ENCODE measurements at places on chromosomes 1 and 21. TPM values are rescaled to one million over a fixed set of nuclear protein-coding genes. Genes with fewer than 3 reads are reported as not detected.

Gene TEDDM1
- total RNA-seq, result not detected

Gene PLA2G2F
- not detected for total RNA-seq

Gene DNAH14
- total RNA-seq, result 6.5 TPM

Gene UMODL1
- not detected for total RNA-seq

Gene GUCA2B
- total RNA-seq, result 35.5 TPM

Gene OR2L8
- total RNA-seq, result not detected

Gene FAM131C
- not detected for total RNA-seq

Gene UTP25
- 14.9 TPM for total RNA-seq

DNA sequence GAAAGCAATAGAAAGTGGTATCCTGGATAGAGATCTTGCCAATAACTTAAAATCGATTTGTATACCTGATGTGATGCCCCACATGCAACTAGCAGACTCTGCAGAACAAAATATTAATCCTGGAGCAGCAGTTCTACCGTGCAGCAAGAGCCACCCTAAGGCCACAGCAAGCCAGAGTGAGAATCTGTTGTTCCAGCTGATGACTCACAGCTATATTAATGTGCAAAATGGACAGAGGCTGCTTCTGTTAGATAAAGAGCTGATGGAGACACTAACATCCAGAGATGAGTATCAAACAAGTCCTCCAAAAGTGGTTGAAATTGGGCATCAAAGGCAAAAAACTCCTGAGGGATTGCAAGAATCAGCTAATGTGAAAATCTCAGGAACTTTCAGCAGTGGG is 127.8 kb downstream of the MACF1 start:
- H3K27ac ChIP-seq, result no peak overlapping the region
- H3K36me3 ChIP-seq, result peaks cover 48% of the 10 kb centered on the region
- no peak overlapping the region for H3K4me3 ChIP-seq
- DNase-seq, result no peak
- H3K4me1 ChIP-seq, result no peaks in the 10 kb centered on the region

GRCh38 chr1:46490406-46490655 is 695 bp downstream of the DMBX1 start:
- H3K27me3 ChIP-seq, result peaks cover 62% of the 10 kb centered on the region
- no peaks in the 10 kb centered on the region for H3K4me1 ChIP-seq
- H3K4me3 ChIP-seq, result no peak overlapping the region
- no peak for DNase-seq
- H3K27ac ChIP-seq, result no peak overlapping the region

DNA sequence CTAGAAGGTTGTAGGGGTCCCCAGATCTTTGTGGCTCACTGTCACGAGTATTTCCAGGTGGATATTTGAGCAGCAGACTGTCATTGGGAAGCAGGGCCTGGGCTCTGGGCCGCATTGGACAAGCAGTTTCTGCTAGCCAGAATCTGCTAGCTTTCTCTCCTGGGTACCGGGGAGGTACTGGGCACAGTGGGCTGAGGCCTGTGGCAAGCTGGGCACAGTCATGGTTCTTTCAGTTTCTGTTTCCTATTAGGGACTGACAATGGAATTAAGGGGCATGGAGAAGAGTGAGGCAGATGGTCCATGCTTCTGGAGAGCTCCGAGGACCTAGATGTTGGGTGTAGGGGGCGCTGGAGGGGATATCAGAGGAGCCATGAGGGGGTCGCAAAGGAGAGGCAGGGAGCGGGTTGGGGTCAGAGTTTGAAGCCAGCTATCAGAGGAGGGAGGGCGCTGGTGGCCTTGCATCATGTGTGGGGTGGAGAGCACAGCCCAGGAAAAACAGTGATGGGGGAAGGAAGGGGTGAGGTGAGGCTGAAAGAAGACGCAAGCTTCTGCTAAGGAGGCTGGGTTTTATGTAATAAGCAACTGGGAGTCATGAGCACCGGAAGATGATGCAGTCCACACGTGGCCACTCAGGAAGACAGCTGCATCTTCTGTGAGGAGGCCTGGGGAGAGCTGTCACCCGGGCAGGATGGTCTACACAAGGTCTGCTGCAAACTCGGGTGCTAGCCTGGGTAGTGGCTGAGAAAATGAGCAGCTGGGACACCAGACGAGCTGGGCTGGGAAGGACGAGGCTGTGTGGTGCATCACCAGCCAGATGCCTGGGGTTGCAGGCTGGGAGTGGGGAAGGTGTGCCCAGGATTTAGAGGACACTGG is 72.7 kb downstream of the IER5 start:
- no peaks in the 10 kb centered on the region for H3K4me1 ChIP-seq
- DNase-seq, result peak; percentile 47
- peak overlapping the region; percentile 84 for H3K27ac ChIP-seq

GRCh38 chr1:41859686-41860085 is 59.0 kb downstream of the HIVEP3 start:
- H3K36me3 ChIP-seq, result no peaks in the 10 kb centered on the region
- no peak overlapping the region for H3K4me3 ChIP-seq
- no peaks in the 10 kb centered on the region for H3K27me3 ChIP-seq
- no peaks in the 10 kb centered on the region for H3K4me1 ChIP-seq
- DNase-seq, result no peak

- no peak overlapping the region for H3K27ac ChIP-seq
- no peaks in the 10 kb centered on the region for H3K36me3 ChIP-seq
- no peaks in the 10 kb centered on the region for H3K4me1 ChIP-seq
- H3K4me3 ChIP-seq, result no peak overlapping the region
- H3K27me3 ChIP-seq, result no peaks in the 10 kb centered on the region
Measured at GRCh38 chr1:21568006-21568746, 59.0 kb downstream of the ALPL start.

DNA sequence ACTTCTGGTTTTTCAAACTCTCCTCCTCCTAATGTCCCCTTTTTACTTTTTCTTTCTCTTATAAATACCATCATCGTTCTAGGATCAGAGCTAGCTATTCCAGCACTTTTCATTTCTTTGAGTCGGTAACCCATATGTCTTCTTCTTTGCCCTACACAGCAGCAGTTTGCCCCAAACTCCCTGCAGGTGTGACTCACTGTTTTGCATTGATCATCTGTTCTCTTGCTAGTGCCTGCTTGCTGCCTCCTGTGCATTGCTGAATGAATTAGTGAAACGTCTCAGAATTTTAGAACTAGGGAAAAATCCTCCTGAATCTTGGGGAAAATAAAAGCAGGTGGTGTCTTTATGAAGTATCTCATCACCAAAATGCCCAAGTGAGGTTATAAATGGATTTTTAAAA is 21.7 kb downstream of the KCNK2 start:
- H3K36me3 ChIP-seq, result no peaks in the 10 kb centered on the region
- no peak overlapping the region for H3K27ac ChIP-seq
- H3K27me3 ChIP-seq, result no peaks in the 10 kb centered on the region
- no peak overlapping the region for H3K4me3 ChIP-seq
- H3K4me1 ChIP-seq, result no peaks in the 10 kb centered on the region
- DNase-seq, result no peak

DNA sequence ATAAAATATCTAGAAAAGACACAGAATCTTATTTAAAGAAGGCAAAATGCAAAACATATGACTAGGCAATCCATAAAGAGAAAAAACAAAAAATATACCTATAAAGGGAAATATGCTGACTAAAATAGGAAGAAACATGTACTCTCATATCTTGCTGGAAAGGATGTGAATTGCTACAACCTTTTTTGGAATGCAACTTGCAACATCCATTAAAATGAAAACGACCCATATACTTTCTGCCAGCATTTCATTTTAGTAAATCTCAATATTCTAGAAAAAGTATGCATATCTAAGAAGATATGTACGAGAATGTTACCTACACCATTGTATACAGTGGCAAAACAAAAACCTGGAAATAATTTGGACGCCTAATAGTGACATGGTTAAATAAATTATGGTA is 56.6 kb downstream of the EDEM3 start:
- H3K27ac ChIP-seq, result no peak overlapping the region
- H3K27me3 ChIP-seq, result no peaks in the 10 kb centered on the region
- DNase-seq, result no peak
- H3K4me1 ChIP-seq, result no peaks in the 10 kb centered on the region
- no peak overlapping the region for H3K4me3 ChIP-seq

GRCh38 chr1:46081206-46081605 is 51.2 kb downstream of the PIK3R3 start:
- H3K4me1 ChIP-seq, result no peaks in the 10 kb centered on the region
- H3K4me3 ChIP-seq, result no peak overlapping the region
- no peaks in the 10 kb centered on the region for H3K27me3 ChIP-seq
- DNase-seq, result no peak
- no peak overlapping the region for H3K27ac ChIP-seq
- H3K36me3 ChIP-seq, result no peaks in the 10 kb centered on the region

- no peak overlapping the region for H3K27ac ChIP-seq
- H3K4me1 ChIP-seq, result no peaks in the 10 kb centered on the region
- DNase-seq, result no peak
Measured at GRCh38 chr1:170296642-170297041, 150.9 kb downstream of the NTMT2 start.

DNA sequence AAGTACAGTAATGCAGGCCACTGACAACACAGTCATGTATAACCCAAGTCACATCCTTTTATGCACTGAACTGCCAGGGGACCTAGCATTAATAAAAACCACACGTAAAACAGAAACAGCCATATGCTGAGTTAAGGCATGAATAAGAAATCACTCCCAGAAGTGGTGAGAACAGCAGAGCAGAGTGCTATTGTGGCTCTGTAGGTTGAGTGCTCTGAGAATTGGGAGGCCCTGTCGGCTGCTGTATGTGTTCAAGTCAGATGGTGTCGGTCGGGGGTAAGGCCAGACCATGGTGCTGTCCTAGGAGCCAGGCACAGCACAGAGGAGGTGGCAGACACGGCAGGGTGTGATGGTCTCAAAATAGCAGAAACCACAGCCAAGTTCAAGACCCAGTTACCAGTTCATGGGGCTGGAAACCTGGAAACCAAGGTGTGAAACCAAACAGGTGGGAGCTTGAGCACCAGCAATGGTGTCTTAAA is 126.6 kb upstream of the COA6 start:
- H3K4me1 ChIP-seq, result no peaks in the 10 kb centered on the region
- H3K27me3 ChIP-seq, result no peaks in the 10 kb centered on the region
- no peaks in the 10 kb centered on the region for H3K36me3 ChIP-seq
- H3K4me3 ChIP-seq, result no peak overlapping the region
- no peak for DNase-seq
- no peak overlapping the region for H3K27ac ChIP-seq
